A172 (cell line): ENCODE measurements at places on chromosomes 6 and 20. TPM values are rescaled to one million over a fixed set of nuclear protein-coding genes. Genes with fewer than 3 reads are reported as not detected.

GRCh38 chr20:52193886-52194545, 2.4 kb upstream of the ZFP64 start:
- DNase-seq = no peak

PGBD1 gene
- total RNA-seq = 9.1 and 12.0 TPM in 2 replicates

GRCh38 chr20:1810926-1811620, 84.1 kb upstream of the SIRPA start:
- no peak for DNase-seq

DNA sequence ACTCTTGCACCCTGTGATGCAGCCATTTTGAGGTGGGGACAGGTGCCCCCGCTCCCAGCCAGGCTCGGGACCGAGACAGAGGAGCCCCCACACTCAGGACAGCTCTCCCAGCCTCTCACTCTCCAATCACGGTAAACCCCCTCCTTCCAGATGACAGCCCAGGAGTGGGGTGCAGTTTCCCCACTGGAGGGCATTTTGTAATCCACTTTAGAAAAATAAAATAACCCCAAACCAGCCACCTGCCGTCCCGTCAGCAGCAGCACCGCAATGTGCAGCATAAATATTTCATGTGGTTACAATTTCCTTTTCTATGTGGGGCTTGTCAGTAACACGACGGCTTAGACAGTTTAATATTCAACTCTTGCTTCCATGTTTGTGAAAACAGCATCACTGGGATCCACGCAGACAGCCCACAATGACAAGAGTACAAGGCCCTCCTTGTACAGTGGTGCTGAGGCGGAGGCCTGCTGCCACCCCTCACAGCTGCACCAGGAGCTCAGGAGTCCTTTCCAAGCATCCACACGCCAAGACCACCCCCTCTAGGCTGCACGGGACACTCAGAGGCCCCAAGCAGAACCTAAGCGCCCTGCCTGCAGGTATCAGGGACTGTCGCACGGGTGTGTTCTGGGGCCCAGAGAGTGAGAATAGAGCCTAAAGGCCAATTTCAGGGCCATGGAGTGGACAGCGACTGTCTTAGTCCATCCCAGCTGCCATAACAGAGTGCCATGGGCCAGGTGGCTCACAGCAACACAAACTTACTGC, 116.7 kb downstream of the JPH2 start:
- DNase-seq = no peak

- DNase-seq = peak; percentile 72
These were observed 29.7 kb downstream of the STK35 start for GRCh38 chr20:2131366-2131765.

GRCh38 chr6:113102761-113103160, 754.4 kb upstream of the MARCKS start:
- DNase-seq = peak; percentile 60

DNA sequence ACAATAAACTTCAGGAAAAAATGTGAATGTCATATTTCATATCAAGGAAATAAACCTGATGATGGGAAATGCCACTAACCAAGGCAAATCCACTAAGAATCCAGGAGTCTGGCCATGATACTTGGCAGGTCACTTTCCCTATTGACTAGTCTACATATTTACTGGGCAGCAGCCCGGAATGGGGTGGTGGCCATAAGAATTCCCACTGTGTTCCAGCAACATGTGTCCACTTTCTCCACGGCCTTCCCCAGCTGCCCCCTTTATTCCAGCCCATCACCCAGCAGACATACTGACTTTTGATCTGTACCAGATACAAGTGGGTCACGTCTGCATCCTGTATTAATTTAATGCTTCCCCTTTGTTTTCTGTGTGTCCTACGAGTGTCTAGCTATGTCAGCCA, 234.5 kb upstream of the PRDM1 start:
- DNase-seq = no peak

FAM83C gene
- total RNA-seq = 0.24 TPM in 1 of 2 replicates, not detected in the other

DNA sequence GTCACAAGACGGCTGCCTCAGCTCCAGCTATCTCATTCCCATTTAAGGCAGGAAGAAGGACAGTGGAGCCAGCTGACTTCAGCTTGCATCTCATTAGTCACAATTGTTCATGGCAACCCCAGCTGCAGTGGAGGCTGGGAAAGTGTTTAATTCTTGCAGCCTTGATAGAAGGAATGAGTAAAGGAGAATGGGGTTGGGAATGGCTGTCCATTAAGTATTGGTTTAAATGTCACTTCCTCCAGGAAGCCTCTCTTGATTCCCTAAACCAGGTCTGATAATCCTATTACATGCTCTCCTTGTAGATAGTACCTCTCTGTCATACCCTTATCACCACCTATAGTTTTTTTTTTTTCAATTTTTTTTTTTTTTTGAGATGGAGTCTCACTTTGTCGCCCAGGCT, 166.4 kb downstream of the TFAP2C start:
- DNase-seq = no peak

DNA sequence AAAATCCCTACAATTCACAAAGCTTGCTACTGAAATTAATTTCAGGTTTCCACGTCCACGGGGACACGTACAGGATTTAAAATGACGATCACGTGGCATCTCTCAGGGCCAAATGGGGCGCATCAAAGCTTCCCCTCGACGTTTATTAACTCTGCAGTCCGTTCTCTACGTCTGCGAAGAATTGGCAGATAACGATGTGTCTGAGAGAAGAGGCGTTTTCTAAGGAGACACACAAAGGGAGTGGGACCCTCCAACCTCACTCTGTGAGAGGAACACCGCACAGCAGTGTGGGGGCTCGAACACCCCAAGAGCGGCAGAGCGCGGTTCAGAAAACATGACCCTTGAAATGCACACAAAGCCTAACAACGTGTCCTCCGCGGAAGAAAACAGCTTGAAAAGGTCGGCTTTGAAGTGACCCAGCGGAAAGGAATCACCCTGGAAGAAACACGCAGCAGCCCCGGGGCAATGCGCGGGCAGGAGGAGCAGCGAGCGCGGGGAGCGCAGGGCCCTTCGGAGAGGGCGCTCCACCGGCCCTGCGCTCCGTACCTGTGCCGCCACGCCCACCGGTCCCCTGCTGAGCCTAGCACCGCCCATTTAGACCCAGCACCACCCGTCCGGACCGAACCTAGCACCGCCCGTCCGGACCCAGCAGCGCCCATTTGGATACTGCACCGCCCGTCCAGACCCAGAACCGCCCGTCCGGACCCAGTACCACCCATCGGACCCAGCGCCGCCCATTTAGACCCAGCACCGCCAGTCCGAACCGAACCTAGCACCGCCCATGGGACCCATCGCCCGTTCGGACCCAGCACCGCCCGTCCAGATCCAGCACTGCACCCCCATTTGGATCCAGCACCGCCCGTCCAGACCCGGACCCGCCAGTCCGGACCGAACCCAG, 1.1 kb upstream of the AFDN start:
- peak; percentile 9 for DNase-seq

DNA sequence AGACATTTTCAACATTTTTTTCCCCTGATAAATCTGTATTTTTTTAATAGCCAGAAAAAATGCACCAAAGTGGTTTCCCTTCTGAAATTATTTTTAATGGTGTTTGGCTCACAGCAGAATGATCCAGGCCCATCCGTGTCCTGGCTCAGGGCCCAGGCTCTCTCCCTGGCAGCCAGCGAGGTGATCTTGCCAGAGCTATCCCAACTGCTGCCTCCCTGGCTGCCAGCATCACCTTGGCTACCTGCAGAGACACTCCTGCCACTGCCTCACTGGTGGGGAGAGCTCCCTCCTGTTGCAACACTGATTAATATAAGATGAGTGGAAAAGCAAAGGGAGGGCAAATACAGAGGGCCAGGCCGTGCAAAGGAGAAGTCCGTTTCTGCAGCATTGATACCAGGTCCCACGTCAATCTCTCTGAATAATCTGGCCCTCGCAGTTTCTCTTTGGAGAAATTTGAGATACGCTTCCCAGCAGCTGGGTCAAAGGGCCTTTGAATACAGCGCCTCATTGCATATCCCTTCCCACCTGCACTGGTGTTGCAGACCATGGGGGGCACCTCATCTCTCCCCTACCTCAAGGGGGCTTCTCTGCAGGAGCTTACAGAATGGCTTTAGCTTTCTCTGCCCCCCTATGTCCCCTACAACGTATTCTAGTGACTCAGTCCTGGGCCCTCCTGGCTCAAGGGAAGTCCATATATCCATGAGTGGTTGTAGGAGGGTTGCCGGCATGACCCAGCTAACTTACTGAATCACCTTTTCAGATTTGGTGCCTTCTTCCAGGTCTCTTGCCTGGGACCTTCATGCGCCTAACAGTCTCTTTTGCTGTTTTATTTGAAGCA, 12.8 kb upstream of the DSTN start:
- DNase-seq = peak; percentile 47

CALHM6 gene
- total RNA-seq = not detected in 2 replicates

PHIP gene
- total RNA-seq = 21.8 and 24.5 TPM in 2 replicates

GRCh38 chr6:89281779-89282246, 33.3 kb downstream of the GABRR2 start:
- peak; percentile 39 for DNase-seq

DNA sequence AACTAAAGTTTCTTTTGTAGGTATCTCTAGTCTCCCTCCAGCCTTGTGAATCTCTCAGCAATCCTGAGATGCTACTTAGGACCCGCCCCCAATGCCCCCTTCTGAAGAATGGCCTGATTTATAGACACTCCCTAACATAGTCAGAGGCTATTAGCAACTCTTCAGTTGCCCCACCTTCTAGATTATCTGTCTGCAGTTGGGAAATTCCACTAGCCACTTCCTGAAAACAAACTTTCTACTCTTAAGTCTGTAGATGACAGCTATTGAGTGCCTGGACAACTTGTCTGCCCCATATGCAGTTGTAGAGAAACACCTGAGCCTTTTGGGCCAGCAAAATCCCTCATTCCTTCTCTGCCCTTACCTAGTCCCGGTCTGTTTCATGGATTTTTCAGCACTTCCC, 188.2 kb upstream of the PREP start:
- peak; percentile 90 for DNase-seq

DNA sequence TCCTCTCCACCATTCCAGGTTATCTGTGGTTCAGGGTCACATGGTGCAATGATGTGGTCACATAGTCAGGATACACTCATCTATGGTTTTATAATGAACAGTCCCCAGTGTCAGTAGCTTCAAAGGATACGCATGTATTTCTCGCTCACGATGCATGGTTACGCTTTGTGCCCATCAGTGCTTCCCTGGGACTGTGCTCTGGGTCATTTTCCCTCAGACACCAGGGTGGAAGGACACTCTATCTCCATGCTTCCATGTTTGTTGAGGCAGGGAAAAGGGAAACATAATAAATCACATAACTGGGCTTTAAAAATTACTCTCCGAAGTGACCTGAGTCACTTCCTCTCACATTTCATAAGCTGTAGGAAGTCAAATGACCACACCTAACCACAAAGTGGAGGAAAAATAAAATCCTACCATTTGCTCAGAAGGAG, 394.8 kb upstream of the NOX3 start:
- peak; percentile 84 for DNase-seq

SH3BGRL2 gene
- 1.2 and 2.3 TPM in 2 replicates for total RNA-seq

DNA sequence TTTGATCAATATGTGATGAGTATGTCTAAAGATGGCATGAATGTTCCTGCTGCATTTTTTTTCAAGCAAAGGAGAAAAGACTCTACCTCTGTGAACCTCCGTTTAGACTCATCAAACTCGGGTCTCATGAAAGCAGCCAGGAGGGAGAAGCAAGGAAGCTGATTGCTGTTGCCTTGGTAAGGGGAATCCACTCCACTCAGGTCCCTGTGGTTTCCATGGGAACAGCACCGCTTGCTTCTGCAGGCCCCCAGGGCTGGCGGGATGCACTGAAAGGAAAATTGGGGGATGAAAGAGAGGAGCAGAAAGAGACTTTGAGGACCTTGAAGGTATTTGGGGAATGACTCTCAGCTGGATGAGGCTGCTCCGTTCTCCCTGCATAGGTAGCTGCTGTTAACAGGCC, 249.6 kb upstream of the RIN2 start:
- DNase-seq = no peak

GRCh38 chr6:5679691-5680090, 327.0 kb downstream of the NRN1 start:
- no peak for DNase-seq

FAM135A gene
- 9.1 and 15.2 TPM in 2 replicates for total RNA-seq

TCFL5 gene
- total RNA-seq = 23.7 and 24.1 TPM in 2 replicates

LINC00237 gene
- not detected in 2 replicates for total RNA-seq

DNA sequence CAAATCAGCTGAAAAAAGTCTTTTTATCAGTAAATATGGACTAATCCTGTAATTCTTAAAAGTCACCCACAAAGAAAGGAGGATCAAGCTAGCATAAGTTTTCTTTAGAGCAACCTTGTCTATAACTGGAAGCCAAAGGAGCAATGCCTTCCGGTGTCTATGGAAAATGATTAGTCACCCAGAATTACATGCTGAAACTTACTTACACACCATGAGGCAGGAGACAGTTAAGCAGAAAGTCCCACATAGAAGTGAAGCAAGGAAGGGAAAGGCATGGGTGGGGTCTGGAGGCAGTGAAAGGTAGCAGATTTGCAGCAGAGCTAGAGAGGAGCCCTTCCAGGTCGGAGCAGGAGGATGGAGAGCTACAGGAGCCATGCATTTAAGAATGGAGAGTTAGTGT, 153.7 kb upstream of the RIPOR2 start:
- peak; percentile 27 for DNase-seq

DNA sequence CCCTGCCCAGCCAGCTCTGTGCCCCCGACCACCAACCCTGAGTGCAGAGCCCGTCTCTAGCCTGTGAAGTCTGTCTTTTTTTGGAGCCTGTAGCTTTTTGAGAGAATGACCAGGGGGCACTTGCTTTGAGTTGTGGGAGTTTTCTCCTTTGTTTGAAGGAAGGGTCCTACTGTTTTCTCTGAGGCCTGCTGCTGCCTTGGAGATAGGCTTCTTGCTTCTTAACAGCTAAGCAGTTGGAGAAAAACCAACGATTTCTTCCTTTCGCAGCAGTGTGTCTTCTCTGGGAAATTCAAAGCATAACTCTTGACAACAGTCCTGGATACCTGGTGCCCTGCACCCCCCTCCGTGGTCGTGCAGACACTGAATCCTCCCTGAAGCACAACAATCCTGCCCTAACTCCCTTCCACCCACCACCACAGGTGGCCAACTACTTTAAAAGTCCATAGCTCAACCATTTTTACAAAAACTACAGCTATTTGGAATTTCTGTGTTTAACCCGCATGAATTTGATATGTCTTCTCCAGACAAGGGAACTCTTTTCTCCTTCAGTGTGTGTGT, 61.0 kb downstream of the FAM50B start:
- no peak for DNase-seq

TRERF1 gene
- total RNA-seq = 3.4 and 3.5 TPM in 2 replicates
